ENCODE measurements at places on chromosomes 11 and 22.

DNA sequence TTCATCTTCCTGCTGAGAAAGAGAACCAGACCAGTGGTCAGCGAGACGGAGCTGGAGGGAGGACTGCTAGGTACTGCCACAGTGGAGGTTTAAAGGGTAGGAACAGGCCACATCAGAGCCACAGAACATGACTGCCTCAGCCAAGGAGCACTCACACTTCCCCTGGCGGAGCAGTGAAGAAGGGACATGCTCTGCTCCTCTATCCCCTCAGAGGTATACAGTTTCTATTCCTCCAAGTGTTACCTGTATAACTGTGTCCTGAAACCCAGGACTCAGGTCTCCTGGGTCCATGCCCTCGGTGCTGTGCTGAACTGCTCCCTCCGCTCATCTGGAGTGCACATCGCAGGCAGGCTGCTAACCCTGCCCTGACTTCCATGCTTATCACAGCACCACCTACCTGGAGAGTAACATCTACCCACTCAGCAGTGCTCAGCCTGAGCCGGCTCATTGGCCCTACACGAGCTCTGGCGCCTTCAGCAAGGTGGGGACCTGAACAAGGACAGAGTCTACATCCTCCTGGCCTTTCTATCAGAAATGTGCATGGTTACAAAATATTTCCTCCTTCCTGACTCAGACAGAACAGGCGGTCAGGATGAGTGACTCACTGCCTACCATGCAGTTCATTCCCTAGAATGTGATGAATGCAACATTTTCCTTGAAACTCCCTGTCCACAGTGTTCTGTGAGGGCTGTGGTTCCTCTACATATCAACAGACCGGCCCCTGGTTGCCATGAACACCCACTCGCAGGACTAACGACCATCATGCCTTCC is 52.9 kb downstream of the C11orf58 start:
- DNase-seq, result no peak

- no peak for DNase-seq
Observed at GRCh38 chr11:69353696-69354544, 60.0 kb downstream of the MYEOV start.

GRCh38 chr11:33772870-33773269 is 1.4 kb downstream of the FBXO3 start:
- no peak for DNase-seq

DNA sequence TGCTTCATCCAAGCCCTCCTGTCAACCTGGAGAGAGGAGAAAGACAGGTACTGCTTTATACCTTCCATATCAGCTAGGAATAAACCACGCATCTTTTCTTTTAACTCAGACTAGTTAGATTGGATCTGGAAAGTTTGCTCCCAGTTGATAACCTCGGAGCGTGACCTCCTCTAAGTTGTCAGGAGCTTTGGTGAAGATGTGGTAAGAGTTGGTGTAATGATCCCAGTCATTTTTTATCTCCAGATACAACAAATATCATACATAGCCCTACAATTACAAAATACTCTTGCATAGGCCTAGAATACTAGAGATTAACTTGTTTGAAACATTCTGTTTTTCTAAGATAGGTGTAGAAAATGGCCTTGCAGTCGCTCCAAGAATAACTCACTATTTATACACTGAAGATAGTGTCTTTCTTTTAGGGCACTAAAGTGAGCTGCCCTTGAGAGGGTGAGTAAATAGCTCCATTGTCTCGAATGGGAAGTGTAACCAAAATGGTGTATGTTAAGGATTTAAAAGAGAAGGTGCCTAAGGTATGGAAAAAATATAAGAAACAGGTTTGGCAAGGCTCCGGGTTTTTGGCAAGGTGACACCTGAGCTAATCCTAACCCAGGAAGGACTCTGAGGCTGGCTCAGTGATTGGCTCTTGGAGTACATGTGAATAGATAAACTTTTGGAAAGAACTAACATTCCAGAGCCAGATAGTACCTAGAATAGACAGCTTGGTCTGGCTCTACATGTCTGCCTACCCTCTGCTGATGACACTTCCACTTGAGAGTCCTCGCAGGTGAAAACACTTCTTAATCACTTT is 59.4 kb downstream of the GLYATL1 start:
- no peak for DNase-seq

DNA sequence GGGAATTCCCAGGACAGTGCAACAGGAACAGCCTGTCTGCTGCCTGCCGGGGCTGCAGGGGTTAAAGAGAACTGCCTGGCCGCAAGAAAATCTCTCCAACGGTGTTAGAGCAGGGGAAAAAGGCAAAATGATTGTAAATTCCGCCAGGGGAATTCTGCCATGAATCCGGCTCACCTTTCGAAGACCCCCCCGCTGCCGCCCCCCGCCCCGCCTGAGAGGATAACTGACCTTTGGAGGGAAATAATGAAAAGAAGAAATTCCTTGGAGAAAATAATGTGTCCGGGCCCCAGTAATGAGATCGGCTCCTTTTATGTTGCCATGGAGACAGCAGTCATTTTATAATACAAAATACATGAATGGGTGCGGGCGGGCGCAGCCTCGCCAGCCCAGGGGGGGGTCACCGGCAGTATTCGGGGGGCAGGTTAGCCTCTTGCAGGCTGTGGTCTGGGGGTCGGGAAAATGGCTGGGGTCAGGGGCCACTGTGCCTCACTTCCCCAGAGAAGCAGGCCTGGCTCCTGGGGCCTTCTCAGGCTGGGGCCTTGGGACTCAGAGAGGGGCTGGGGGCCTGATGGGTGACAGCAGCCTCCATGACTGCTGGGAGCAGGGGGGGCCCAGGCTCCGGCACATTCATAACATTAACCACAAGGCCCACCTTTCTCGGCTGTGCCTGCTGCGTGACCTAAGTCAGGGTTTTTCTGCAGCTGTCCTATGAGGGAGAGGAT is 228.1 kb downstream of the MN1 start:
- no peak for DNase-seq

GRCh38 chr11:128687321-128687720 is 6.6 kb upstream of the FLI1 start:
- no peak for DNase-seq

GRCh38 chr11:73968356-73968966 is 14.2 kb downstream of the UCP2 start:
- DNase-seq, result no peak

- no peak for DNase-seq
Observed at GRCh38 chr22:37148031-37148651, 1.6 kb downstream of the IL2RB start.

DNA sequence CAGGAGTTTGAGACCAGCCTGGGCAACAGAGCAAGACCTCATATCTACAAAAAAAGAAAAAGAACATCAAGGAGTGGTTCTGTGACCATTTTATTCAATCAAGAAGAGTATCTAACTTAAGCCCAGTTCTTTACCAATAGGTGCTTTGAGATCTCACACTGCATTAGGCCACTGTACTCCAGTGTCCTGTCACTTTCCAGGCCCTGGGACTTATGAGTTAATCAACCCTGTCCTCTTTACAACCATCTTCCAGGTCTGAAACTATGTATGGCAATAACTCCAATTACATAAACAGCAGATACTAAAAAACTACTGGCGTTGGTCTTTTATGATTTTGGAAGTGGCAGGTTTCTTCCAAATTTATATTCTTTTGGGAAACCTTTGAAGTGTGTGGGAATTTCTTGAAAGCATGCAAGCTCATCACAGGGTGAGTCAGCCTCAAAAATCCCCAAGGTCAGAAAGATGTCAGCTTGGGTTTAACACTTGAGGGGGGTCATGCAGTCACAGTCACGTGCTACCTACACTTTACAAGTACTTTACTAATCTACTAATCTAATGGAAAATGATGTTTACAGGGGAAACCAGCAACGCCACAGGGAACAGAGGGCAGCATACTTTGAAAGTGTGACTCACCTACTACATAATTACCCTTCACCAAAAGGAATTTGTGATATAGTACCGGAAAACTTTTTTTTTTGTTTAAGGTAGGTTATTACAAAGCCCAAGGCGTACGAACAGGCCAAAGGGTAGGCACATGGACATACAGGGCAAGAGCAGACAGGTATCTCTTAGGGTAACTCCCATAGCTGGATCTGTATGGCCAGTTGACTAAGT is 15.6 kb downstream of the PISD start:
- DNase-seq, result no peak

DNA sequence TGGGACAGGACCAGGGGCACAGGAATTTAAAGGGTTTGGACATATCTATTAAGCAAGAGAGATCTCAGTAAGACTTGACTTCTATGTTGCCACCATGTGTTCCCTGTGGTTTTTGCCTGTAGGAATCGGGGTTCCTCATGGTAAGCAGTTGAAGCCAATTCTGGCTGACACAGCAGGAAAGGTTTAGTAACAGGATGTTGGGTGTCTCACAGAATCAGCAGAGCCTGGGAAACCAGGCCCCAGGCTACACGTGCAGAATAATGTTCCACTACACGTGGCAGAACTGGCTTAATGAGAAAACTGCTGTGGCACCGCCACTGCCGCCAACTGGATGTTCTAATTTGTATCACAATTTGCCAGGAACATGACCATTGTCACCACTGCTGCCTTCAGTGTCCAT is 264.6 kb upstream of the PLET1 start:
- no peak for DNase-seq

- DNase-seq, result no peak
Observed at GRCh38 chr11:45470151-45470793, 184.1 kb upstream of the SYT13 start.
